ENCODE measurements at places on chromosomes 4 and X.

DNA sequence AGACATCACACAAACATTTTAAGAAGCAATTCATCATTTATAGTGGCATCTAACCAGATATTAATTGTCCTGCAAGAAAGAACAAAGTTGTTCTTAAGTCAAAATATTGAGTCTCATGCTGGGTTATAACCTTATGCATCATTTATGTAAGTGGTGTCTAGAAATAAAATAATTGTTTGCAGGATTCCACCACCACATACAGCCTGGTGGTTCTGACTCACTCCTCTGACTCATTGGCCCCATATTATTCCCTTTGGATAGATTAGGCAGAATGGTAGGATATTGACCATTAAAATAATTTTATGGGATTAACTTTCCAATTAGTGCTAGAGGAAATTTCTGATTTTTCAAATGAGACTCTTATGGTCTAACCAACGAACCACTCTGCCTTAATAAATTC is 384.5 kb downstream of the GRXCR1 start:
- no peak for DNase-seq

DNA sequence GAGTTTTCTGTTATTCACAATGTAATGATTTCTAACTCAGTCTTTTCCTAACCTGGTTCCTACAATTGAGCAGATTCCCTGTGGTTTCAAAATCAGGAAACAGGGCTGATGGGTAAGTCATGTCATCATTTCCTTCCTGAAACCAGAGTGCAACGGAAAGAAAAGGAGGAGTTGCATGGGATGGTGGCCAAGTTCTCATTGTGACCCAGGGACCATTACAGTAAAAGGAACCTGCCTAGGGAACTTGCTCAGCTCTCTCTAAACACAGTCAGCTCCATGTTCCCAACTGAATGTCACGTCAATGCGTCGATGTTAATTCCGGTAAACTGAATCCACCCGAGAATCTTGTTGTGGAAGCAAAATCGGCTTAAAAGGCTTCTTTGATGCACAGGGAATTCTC is 51.2 kb downstream of the LGI2 start:
- no peak for DNase-seq

DNA sequence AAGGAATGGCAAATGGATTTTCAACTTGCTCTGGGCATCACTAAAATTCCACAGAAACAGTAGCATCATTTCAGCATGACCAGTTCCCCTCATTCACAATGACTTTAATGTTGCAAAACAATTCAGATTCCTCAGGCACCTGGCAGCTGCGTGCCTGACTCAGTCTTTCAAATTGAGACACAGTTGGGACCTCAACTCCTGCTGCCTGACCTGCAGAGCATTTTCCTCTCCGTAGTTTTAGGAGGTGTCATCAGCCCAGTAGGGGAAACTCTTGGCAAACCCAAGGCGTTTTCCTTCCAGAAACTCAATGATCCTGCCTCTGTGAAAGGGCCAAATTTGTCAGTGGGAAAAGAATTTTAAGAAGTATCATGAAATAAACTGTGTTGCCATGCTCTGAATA is 388.9 kb downstream of the SPRY1 start:
- DNase-seq: no peak

DNA sequence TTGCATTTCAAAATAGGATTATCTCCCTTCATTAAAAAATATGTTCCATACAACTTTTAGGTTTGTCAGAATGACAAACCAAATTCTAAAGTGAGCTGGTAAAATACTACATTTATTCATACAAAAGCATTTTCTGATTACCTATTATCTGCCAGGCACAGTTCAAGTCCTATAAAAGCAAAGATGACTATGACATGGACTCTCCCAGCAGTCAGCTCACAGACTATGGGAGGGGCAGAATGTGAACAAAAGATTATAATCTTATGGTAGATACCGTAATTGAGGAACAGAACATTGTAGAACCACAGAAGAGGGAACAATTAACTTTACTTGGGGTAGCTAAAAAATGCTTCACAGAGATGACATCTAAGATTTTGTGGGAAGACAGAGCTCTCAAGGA is 12.4 kb downstream of the PAQR3 start:
- no peak for DNase-seq

DNA sequence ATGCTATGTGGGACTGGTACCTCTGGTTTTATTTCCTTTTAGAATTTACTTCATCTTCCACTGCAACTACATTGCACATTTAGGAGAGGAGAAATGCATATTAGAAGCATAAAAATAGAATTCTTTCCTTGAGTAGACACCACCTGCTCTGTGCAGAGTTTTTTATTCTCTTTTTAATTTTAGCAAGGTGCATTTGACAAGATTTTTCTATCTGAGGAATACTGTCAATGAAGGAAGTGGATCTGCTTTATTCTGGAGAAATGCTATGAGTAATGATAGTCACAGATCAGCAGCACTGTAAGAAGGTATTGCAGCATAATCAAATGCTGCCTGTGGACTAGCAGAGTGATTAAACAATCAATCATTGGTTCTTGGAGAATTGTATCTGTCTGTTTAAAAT is 1038.3 kb downstream of the RAPGEF2 start:
- no peak for DNase-seq

GRCh38 chr4:15470128-15470475 is 420 bp downstream of the CC2D2A start:
- no peak for DNase-seq

- no peak for DNase-seq
Measured at GRCh38 chr4:122356317-122356808, 22.4 kb upstream of the ADAD1 start.

DNA sequence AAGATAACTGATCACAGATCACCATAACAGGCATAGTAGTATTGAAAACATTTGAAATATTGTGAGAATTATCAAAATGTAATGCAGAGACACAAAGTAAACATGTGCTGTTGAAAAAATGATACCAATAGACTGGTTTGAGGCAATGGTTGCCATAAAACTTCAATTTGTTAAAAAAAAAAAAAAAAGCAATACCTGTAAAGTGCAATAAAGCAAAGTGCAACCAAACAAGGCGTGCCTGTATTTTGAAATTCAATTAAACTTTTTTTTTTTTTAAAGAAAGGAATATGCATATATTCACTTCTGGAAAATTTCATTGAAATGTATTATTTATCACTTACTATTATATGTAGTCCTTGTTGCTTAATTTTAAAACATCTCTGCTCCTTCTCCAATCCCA is 27.7 kb downstream of the TMEM154 start:
- DNase-seq: no peak

DNA sequence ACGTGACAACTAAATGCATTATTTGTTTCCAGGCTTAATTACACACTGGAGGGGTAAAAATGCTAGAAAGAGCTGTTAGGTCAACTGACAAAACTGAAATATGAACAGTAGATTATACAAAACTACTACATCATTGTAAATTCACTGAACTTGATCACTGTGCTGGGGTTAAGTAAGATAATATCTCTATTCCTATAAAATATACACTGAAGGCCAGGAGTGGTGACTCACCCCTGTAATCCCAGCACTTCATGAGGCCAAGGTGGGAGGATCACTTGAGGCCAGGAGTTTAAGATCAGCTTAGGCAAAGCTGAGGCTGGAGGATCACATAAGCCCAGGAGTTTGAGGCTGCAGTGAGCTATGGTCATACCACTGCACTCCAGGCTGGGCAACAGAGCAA is 31.8 kb upstream of the NKX6-1 start:
- no peak for DNase-seq

- DNase-seq: no peak
Measured at GRCh38 chr4:86615501-86615900, 21.4 kb downstream of the PTPN13 start.

GRCh38 chrX:139106069-139106468 is 394.6 kb upstream of the FGF13 start:
- no peak for DNase-seq

DNA sequence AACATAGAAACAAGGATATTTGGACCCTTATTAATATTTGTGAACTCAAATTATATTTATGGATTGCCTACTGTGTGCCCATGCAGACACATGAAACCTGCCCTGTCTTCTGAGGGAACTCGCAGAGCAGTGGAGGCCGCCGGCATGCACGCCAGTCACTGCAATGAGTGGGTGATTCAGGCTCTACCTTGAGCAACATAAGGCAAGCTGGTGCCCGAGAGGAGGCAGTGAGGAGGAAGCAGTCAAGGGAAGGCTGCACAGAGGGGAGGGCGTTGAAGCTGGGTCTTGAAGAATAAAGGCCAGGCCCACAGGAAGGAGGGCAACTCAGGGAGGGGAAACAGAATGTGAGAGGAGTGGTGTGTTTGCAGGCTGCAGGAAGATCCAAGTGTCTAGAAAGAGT is 52.8 kb downstream of the PPEF2 start:
- DNase-seq: no peak

DNA sequence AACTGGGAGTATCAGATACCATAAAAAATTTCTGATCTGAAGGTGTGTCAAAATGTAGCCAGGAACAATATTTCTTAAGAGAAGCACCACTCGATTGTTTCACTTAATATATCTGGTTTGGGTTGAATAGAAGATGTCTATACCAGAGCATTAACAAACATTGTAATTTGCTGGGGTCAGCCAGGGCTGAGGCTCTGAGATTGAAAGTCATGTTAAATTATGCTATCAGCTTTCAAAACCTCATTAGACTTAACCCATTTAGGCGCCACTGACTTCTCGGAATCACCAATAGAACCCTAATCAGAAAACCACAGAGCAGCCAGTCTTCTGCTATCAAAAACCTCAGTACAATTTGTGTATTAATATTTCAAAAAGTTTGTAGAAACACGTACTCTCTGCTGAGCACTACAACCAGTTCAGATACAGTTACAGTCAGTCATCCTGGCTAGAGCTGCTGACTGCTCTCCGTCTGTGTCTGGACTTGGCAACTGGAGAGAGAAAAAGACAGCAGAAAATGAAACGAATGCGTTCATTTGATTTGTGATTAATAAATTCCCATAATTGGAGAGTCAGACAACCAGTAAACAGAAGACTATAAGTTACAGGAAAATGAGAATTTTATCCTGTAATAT is 848.6 kb upstream of the PABPC4L start:
- no peak for DNase-seq

- DNase-seq: no peak
Measured at GRCh38 chrX:153307276-153308178, 14.0 kb downstream of the PNMA6F start.

DNA sequence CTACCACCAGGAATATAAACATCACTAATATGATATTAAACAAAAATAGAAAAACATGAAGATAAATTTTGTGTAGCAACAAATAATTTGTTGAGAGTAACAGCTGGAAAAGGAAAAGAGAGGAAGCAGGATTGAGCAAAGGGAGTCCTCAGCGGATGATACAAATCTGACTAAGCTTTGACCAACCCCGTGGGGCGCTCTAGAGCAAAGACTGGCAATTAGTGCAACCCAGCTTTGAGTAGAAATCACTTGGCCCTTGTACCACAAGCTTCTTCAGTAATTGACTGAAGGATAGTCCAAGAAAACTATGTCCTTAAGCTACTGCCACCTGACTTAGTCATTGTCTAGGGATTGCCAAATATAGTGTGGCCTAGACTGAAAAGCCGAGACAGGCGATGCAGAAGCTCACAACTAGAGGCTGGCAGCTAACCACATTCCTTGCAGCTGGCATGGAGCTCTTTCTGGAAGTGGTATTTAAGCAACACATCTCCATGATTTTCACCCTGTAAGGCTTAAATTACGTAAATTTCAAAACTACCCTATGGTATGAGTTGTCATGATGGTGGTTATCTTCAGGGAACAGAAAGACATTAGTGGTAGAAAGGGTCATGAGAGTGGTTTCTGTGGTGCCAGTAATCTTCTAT is 396.0 kb downstream of the PDGFC start:
- no peak for DNase-seq

DNA sequence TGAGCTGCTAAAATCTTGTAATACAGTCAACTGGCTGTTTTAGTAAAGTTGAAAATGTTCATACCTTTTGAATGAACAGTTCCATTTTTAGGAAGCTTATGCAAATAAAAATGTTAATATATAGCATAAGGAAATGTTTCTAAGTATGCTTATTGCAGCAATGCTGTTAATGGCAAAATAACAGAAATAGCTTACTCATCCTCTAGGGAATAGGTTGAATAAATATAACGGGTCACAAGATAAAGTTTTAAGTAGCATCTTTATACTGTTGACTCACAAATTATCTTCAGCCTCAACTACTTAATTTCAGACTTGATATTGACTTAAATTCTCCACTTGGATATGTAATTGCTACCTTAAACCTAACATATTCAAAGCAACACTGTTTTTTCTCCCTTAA is 27.7 kb downstream of the HERC3 start:
- DNase-seq: no peak

GRCh38 chr4:168859888-168860694 is 150.0 kb downstream of the CBR4 start:
- no peak for DNase-seq
